CD4-positive, alpha-beta memory T cell (primary cell): ENCODE measurements at places on chromosomes 13 and 19. TPM values are rescaled to one million over a fixed set of nuclear protein-coding genes. Genes with fewer than 3 reads are reported as not detected.

- peaks cover 14% of the 10 kb centered on the region for H3K27me3 ChIP-seq
- no peak overlapping the region for H3K27ac ChIP-seq
- no peak overlapping the region for H3K4me3 ChIP-seq
- H3K4me1 ChIP-seq = peaks cover 17% of the 10 kb centered on the region
- DNase-seq = no peak
- no peaks in the 10 kb centered on the region for H3K36me3 ChIP-seq
Measured at GRCh38 chr19:17686592-17687024, 1.5 kb downstream of the UNC13A start.

MEIOSIN gene
- total RNA-seq = not detected

- H3K4me3 ChIP-seq = no peak overlapping the region
- no peaks in the 10 kb centered on the region for H3K27me3 ChIP-seq
- no peak overlapping the region for H3K27ac ChIP-seq
Measured at GRCh38 chr19:19399733-19400433, 5.6 kb upstream of the GATAD2A start.

PAF1 gene
- total RNA-seq = 49.2 TPM

ATP8B3 gene
- 4.9 TPM for total RNA-seq
